ENCODE measurements at places on chromosomes 5 and 9.

DNA sequence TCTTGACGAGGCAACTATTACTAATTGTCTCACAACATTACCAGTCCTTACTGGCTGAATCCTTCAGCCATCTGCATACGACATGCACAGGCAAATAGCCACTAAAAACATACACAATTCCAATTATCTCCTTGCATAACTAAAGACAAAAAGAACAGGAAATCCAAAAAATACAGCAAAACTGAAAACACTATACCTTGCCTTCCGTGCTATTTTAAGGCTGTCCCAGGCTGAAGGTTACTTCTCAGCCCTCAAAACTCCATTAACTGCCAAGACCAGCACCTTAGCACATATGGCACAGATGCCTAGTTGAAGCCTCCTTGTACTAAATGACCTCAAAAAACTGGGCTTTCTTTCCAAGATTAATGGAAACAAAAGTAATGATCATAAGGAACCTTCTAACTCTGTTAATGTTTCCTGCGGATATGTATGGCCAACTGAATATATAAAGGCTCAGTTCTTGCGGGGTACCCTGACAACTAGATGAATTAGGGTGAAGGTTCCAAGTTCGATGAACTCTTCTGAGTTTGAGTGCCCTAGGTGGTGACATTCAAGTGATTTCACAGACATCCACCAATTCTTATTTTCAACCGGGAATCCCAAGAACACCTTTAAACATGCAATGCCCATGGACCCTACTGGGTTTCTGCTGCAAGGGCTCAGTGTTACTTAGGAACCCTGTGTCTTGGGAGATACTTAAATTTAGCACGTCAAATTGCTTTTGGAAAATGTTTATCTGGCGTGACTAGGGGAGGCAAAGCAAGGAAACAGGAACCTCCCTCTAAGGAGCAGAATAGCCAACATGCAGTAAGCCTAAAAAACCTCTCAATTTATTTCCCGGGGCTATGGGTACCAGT lies 455.3 kb downstream of the RAB3C start:
- DNase-seq, result no peak

GRCh38 chr9:84404095-84404686 lies 63.6 kb upstream of the SLC28A3 start:
- peak; percentile 44 for DNase-seq

GRCh38 chr5:56910210-56910965 lies 992 bp downstream of the SETD9 start:
- peak; percentile 52 for DNase-seq

GRCh38 chr5:167578977-167579692 lies 712.3 kb upstream of the WWC1 start:
- DNase-seq, result no peak

DNA sequence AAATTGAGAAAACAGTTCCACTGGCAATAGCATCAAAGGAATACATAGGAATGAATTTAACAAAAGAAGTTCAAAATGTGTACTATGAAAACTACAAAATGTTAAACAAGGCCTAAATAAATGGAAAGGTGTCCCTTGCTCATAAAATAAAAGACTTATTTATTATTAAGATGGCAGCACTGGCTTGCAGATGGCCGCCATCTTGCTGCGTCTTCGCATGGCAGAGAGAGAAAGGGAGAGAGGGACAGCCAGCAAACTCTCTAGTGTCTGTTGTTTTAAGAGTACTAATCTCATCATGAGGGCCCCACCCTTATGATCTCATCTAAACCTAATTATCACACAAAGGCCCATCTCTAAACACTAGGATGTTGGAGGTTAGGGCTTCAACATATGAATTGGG lies 47.1 kb downstream of the ABLIM3 start:
- no peak for DNase-seq

DNA sequence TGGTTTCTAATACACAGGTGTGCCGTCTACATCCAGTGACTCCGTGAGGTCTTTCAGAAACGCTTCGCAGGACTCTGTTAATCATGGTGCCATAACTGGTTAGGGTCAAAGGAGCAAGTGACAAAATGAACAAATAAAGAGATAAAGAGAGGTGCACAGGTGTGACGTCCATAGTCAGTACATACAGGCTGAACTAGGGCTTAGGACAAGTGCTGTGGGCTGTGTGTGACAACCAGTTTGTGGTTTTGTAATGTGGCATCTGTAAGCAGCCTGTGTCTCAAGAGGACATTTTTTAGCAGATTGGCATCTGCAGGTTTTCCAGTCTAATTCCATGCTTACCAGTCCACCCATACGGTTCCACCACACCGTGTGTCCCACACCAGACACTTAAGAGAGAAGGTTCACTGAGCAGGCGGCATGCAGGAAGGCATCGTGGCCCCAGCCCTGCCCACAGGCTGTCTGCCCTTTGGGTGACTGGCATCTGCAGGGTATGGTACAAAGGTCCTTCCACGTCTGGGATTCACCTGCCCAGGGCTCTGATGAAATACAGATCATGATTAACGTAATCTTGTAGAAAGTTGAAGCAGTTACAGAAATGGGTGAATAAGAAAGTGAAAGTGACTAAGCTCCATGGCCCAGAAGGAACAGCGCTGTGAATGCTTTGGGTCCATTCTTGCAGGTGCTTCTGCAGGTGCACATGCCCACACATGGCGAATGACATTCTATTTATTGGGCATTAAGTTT lies 26.9 kb downstream of the SRD5A1 start:
- no peak for DNase-seq

DNA sequence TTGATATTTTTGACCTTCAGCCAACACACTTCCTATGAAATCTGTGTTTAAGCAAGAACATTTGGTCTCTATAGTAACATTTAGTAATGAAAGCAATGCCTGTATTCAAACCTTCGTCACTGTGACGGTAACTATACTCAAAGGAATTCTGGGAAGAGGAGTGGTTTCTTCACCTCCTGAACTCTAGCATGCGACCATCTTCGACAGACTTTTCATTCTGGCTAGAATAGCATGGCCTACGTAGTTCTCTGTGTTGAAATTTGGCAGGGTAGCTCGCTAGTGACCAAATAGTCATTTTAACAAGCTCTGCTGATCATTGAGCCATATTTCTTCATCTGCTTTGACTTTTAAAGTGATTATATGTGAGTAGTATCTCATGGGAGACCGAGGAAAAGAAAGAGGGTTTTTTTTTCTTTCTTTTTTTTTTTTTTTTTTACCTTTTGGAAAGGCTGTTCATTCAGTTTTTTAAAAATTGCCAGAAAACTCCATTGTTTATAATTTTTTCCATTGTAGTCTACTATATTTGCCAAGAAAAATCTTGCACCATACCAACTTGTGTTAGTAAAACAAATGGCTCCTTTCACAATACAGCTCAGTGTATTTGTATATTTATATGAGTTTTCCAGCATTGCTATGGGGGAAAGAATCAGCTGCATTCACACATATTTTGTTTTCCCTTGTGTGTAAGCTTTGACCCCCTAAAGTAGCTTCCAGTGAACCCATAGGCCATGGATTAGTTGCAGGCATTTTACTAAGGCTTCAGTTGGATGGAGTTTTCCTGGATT lies 166.8 kb downstream of the NNT start:
- no peak for DNase-seq

GRCh38 chr9:105082843-105083242 lies 154.9 kb upstream of the ABCA1 start:
- no peak for DNase-seq

DNA sequence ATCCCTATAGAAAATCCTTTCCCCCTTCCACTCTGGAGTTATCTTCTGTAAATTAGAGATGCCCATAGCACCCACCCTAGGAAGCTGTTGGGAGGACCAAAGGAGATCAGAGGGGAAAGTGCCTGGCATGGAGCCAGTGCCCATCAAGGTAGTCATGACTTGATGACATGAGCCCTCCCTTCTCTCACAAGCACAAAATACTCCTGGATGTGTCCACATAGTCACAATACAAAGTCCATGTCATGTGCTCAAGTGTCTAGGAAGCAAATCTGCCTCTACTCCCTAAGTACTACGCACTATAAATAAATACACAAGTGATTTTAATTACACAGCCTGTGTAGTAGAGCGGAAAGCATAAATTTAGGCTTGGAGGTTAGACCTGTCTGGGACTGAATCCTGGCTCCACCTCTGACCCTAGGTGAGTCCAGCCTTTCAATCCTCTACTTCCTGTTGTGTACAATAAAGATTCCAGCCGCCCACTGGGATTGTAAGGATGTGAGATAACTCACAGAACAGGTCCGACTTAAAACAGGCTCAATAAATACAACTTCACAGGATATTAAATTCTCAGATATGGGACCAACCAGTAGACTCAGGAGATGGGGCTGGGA lies 30.6 kb downstream of the TTC39B start:
- no peak for DNase-seq

DNA sequence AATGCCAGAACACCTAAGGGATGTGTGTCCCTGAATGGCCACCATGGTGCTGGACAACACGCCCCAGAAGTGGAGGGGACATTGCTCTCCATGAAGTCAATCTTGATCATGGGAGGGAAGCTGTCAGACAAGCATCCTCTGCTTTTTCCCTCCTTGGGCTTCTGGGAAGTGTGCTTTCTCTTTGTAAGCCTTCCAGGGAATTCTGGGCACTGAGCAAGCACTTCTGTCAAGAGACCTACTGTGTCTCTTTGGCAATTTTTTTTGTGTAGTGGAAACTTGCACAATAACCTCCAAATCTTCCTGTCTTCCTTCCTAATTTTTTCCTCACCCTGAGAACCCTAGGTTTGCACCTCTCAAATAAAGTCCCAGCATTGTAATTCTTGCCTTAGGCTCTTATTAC lies 132.0 kb downstream of the SEC61B start:
- DNase-seq, result no peak

- DNase-seq, result no peak
Observed at GRCh38 chr9:76713381-76713780, 50.9 kb upstream of the PCA3 start.

- no peak for DNase-seq
Observed at GRCh38 chr5:116883875-116884274, 309.3 kb upstream of the SEMA6A start.

DNA sequence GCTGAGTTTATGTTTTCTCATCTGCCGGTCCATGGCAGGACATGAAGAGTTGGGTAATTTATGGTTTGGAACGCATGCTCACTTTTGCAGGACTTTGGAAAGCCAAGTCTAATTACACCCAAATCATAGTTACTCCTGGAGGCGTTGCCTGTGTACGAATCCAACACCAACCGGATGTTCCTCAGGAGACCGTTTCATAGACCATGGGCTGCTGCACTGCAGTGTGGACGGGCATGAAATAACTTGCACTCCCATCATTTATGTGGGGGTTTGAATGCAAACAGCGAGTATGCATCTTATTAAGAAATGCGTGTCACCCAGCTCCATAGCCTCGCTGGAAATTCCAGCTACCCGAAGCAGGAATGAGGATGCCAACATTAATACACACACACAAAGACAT lies 96.1 kb upstream of the IRX2 start:
- no peak for DNase-seq

DNA sequence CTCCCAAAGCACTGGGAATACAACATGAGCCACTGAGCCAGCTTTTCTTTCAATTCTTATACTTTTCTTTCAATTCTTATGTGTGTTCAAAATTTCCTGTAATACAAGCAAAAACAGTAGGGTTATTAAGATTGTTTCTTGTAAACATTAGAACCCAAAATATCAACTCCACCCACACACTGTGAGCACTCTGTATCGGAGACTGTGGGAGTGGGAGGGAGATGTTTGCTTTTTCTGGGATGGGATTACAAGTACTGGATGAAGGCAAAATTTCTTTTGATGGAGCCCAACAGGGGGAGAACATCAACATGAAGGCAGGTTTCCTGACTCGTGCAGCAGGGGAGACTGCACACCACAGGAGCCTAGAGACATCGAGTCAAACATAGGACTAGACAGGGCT lies 4.7 kb upstream of the CFAP90 start:
- no peak for DNase-seq

DNA sequence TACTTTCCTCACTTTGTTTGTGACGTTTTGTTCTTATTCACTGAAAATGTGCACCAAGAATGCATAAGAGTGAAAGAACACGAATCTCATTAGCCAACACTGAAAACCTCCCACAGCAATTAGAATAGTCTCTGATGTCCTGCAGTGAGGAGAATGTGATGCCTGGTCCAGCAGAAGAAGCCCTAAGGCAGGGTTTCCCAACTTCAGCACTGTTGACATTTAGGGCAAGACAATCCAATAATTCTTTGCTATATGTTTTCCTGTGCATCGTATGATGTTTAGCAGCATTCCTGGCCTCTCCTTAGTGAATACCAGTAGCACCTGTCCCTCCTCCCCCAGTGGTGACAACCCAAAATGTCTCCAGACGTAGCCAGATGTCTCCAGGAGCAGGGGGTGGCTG lies 14.8 kb downstream of the MVB12B start:
- no peak for DNase-seq

DNA sequence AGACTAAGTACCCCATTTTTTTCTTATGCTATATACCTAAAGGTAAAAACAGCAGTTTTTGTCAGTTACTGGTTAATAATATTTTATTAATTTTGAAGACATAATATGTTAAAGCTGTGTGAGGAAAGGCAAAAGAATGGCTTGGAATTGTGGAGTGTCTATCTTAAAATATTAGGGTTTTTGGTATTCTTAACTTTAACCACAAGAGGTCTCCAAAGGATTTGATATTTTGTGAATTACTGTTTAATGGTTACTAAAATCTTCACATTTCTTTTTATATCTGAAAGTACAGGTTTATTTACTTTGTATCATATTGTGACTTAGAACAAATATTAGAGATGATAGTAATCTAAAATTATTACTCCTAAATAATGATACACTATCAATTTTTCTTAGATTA lies 32.0 kb upstream of the DHFR start:
- DNase-seq, result no peak

- no peak for DNase-seq
Observed at GRCh38 chr9:128142061-128142460, 7.2 kb upstream of the LCN2 start.

DNA sequence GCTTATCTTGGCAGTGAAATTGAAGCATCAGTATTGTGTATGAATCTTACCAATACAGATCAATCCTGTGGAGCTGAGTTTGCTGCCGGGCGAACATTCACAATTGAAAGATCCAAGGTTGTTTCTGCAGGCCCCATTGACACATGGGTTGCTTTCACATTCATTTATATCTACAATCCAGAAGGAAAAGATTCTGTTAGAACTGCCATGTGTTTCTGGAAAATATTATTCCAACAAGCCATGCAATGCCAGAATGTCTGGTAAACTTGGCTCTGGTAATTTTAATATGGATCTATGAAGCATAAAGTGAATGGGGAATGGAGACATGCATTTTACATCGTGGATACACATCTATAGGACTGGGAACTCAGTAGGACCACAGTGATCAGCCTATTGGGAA lies 180.8 kb downstream of the FBN2 start:
- no peak for DNase-seq

All from endothelial cell (in vitro differentiated cells).